ENCODE measurements at places on chromosomes 1 and 21.

- DNase-seq, result no peak
These were observed 35.6 kb upstream of the RNPC3 start for GRCh38 chr1:103489935-103490334.

- DNase-seq, result no peak
These were observed 54.0 kb upstream of the COL11A1 start for GRCh38 chr1:103162360-103162759.

GRCh38 chr1:189708674-189709073 is 769.0 kb downstream of the BRINP3 start:
- no peak for DNase-seq

DNA sequence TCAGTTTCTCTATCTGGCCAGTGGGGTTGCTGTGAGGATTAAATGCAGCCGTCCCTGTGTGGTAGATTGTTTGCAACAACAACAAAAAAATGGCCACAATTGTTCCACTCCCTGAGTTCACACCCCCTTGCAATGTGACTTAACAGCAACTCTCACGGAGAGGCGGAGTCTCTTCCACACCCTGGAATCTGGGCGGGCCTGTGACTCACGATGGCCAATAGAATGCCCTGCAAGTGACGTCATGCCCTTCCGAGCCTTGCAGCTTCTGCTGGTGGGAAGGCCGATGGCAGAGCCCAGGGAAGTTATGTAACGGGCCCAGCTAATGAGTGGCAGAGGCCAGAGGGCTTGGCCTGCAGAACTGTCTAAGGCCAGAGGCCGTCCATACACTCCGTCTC is 87.9 kb downstream of the RIPK4 start:
- DNase-seq, result peak; percentile 85

DNA sequence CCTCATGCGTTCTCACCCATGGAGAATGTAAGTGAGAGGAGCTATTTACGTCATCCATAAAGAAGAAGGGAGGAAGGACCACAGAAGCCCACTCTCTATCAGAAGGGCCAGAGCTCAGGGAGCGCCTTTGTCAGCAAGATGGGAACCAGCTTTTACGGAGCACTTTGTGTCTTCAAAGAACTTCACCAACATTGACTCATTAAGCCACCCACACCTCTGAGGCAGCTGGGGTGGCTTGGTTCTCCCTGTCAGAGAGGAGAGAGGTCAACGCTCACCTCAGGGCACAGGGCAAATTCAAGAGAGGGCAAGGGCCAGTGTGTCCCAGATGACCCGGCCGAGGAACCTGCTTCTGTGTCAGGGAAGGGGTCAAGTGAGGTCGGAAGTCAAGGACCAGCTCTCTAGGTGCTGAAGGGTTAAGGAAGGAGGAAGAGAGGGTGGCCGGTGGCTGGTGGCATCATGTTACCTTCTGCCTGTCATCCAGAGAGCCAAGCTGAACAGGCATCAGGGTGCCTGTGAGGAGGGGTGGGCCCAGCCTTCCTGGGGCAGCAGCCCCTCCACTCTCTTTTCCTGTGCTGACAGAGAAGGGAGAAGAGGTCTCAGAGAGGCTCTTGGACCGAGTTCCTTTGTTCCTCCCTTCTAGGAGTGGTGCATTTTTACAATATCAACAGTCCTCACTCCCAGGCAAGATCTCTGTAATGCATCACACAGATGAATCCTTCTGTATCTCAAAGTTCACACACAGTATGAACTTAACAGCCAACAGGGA is 109.0 kb downstream of the ETS2 start:
- DNase-seq, result no peak

GRCh38 chr1:54314696-54315095 is 91.5 kb downstream of the SSBP3 start:
- DNase-seq, result no peak

- DNase-seq, result no peak
These were observed 74.6 kb downstream of the RGL1 start for GRCh38 chr1:183879494-183879893.

DNA sequence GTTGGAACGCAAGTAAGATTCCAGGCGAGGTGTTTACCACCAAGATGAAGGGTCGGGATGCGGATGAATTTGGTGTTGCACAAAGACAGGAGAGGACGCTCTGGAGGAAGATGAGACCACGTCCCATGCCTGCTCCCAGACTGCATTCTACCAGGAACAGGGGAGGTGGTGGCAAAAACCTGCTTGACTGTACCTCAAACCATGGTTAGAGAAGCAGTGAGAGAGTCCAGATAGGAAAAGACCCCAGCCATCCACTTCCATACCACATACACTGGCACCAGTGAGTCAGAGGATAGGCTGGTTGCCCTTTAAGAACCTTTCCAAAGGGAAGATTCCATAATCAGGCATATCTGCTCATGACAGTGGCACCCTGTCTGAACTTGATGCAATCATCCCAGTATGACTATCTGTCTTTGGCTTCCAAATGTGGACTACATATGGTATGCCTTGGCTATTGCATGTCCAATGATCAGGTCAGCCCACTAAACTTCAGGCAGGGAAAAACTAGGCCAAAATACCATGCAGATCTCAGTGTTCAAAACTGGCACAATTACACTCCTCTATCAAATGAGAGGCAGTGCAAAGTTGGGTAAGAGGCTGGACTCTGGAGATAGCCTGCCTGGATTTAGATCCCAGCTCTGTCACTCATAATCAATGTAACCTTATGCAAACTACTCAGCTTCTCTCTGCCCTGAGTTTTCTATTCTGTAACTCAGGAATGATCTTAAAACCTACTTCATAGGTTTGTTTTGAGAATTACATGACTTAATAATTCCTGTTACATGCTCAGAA is 20.6 kb downstream of the NPR1 start:
- DNase-seq, result no peak

GRCh38 chr1:9843576-9843945 is 19.8 kb upstream of the CLSTN1 start:
- no peak for DNase-seq

- DNase-seq, result peak; percentile 68
These were observed 19.7 kb upstream of the RBBP5 start for GRCh38 chr1:205141236-205142101.

GRCh38 chr1:197604302-197604701 is 171.0 kb downstream of the DENND1B start:
- DNase-seq, result no peak

GRCh38 chr1:232012773-232013386 is 386.3 kb downstream of the DISC1 start:
- DNase-seq, result no peak

DNA sequence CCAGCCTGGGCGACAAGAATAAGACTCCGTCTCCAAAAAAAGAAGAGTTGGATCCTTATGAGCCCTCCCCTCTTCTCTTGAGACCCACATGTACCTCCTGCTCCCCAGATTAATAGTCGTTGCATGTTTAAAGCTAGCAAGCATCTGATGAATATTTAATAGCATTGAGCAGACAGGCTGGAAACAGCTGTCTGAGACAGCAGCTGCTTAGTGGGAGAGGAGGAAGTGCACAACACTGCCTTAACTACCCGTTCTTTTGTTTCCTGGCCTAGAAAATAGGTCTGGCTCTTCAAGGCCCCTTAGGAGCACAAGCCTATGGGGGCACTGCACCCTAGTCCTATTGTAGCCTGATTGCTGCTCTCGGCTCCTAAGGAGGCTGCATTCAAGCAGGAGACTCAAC is 17.3 kb upstream of the TMEM39B start:
- DNase-seq, result no peak

- DNase-seq, result no peak
These were observed 6.8 kb upstream of the EFCAB14 start for GRCh38 chr1:46725736-46726108.

- no peak for DNase-seq
These were observed 20.7 kb downstream of the SFT2D2 start for GRCh38 chr1:168246506-168246905.

GRCh38 chr21:44550807-44551206 is 498 bp downstream of the KRTAP10-2 start:
- no peak for DNase-seq

GRCh38 chr1:198265073-198265661 is 108.4 kb downstream of the NEK7 start:
- no peak for DNase-seq

GRCh38 chr1:77051425-77051824 is 167.8 kb downstream of the PIGK start:
- DNase-seq, result no peak

- no peak for DNase-seq
These were observed 19.9 kb downstream of the ALDH4A1 start for GRCh38 chr1:18882486-18882885.

DNA sequence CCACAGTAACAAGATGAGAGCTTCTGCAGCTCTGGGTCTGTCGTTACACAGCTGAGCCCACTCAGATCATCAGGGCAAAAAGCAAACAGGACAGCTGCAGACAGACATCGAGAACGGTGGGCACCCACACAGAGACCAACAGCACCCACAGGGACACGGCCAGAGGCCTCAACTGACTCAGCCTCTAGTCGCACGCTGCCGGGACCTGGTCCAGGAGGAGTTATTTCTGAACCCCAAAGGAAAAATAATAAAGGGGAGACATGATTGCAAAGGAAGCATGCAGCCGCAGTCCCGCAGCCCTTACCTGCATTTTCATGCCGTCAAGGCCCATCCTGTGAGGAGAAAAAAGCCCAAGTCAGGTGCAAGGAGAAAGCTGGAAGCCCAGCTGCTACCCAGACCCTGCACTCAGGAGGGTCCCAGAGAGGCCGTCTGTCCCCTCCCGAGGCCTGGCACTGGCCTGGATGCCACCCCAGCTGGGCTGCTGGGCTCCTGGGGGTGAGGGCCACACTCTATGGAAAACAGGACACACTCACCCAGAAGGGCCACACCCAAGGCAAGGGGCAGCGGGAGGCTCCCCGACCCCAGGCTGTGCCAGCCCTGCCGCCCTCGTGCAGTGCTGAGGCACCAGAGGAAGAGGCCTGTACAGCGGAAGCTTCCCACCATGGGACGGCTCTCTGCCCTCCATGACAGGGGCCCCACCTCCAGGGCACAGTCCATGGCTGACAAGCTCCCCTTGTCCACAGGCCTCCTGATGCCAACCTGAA is 15.7 kb downstream of the LSS start:
- no peak for DNase-seq

GRCh38 chr1:17191990-17192242 is 13.0 kb upstream of the PADI1 start:
- DNase-seq, result no peak

DNA sequence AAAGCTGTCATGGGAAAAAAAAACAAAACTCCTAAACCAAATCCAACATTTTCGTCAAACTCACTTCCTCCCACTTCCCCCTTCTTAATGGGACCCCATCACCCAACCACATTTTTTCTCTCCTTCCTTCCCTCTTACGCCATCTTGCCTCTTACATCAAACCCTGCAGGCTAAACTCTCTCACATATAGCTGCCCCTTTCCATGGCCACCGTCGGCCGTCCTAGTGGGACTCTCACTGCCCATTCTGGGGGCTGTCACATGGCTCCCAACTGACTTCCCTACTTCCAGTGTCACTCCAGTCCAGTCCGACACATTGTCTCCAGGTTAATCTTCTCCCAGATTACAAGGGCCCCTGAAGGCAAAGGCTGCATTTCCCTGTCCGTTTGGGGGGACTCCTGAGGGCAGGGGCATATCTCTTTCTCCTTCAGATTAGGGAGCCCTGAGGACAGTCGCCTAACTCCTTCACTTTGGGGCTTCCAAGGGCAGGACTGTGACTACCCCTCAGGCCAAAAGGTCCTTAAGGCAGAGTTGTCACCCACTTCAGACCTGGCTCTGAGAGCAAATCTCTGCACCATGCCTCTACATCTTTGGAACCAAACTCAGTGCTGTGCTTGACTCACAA is 658 bp downstream of the UBXN11 start:
- no peak for DNase-seq

- peak; percentile 27 for DNase-seq
These were observed 179.6 kb downstream of the DHRS3 start for GRCh38 chr1:12438349-12438924.

- no peak for DNase-seq
These were observed 159.8 kb upstream of the USP24 start for GRCh38 chr1:55374801-55375616.

GRCh38 chr21:38831526-38832467 is 26.1 kb downstream of the ETS2 start:
- DNase-seq, result peak; percentile 58

- DNase-seq, result no peak
These were observed 13.4 kb downstream of the VANGL2 start for GRCh38 chr1:160413716-160414115.

DNA sequence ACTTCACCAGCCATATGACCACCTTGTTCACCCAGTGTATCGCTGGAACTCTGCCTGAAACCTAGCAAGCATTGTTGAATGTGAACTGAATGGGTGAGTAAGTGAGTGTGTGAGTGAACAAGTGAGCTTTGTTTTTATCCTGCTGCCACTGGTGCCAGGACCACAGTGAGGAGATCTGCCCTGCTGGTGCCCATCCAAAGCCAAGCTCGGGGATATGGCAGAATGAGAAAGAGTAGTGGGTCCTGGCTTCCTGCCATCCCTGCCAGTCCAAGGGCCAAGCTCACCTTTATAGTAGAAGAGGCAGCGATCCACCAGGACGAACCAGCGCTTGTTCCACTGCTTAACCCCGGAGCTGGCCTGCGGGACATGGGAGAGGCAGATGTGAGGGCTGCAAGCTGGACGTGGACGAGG is 53.4 kb upstream of the GOLT1A start:
- no peak for DNase-seq

DNA sequence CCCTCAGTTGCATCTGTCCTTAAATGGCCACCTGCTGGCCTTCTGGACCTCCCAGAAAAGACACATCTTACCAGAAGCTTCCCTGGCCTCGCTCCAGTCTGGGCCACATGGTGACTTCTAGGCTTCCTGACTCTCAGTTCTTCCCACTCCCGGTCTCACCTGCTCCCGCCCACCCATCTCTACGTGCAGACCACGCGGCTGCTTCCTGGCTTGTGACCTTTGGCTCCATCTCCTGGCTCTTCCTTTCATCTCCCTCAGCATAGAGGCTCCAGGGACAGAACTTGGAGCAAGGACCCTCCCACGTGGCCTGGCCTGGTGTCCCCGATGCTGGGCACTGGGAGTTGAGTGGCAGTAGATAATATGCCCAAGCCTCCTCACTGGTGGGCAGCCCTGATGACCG is 124.9 kb upstream of the IRF2BP2 start:
- no peak for DNase-seq

- no peak for DNase-seq
These were observed 33.3 kb downstream of the LAMB3 start for GRCh38 chr1:209618756-209619420.

DNA sequence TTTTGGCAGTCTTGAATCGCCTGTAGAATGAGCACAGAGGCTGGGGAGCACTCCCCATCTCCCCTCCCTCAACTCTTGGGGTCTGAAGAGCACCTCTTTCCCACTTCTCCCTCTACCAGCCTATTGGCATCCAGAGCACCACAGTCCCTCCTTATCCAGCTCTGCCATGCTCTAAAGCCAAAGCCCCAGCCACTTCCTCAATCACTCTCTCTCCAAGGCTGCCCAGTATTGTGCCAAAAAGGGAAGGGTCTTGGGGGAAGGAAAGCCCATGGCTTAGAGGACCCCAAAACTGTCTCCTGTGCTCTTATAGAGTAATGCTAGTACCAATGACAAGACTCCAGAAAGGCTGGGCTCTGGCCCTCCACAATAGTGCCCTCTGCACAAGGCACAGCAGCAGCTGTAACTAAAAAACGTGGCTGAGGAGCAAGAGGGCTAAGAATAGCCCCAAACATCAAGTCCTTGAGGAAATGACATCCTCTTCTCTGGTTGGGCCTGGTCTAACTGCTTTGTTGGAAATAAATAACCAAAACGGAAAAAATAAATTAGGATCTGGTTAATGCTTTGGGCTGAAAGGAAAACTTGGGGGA is 28.4 kb downstream of the SLC27A3 start:
- no peak for DNase-seq

Measured in CD4-positive, alpha-beta T cell treated with Interleukin-1 beta for 1 hour (primary cell).